Mammary epithelial cell (primary cell): ENCODE measurements at places on chromosomes 1 and 21.
A peak's percentile ranks its signal among the peaks of the same experiment; 100 is the strongest.

GRCh38 chr21:14879458-14879857 is 185.3 kb downstream of the NRIP1 start:
- DNase-seq: no peak

DNA sequence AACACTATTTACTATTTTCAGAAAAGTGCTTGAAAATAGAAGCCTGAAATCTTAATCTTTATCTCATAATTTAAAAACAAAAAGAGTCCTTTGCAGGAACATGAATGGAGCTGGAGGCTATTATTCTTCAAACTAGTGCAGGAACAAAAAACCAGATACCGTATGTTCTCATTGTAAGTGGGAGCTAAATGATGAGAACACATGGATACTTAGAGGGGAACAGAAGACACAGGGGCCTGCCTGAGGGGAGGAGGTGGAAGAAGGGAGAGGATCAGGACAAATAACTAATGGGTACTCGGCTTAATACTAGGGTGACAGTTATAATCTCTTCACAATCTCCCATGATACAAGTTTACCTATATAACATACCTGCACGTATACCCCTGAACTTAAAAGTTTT is 176.3 kb downstream of the SDCCAG8 start:
- no peak for DNase-seq

DNA sequence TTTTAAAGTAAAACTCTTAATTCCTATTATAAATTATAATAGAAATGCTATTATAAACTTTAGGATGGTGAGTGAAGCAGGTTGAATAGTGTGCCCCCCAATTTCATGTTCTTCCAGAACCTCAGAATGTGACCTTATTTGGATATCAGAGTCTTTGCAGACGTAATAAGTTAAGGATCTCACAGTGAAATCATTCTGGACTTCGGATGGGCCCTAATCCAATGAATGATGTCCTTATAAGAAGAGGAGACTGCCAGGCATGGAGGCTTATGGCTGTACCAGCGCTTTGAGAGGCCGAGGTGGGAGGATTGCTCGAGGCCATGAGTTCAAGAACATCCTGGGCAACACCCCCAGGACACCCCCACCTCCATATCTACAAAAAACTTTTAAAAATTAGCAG is 9.4 kb upstream of the MT1HL1 start:
- no peak for DNase-seq

DNA sequence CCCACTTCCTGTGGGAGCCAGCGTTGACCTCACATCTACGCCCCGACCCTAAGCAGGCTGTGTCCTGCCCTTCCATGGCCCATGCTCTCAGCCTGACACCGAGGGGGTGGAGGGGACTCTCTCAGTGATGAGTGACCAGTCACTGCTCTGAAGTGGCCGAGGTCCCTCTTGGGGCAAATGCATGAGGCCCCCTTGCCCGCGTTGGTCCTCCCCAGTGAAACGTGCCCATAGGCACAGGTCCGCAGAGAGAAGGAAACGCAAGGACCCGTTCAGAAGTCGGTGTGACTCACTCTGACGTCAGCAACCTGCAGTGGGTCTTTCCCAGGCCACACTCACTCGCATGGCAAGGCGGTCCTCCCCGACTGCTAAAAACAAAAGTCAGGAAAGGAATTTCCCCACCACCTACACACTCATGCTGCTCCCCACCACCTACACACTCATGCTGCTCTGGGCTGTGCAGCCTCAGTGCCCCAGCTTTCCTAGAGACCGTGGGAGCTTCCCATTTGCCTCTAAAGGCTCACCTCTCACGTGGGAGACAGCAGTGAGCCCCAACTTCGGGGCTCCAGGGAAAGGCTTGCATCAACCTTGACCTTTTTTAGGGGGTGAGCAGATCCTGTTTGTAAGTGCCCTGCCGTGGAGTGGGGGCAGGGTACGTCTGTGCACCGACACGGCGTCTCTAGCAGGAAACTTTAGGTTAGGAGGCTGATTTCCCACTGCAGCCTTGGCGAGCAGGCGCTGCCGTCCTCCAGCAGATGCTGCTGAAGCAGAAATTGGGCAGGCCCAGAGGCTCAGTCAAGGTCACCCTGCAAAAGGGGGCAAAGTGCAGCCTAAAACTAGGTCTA is 11.4 kb downstream of the UBASH3A start:
- DNase-seq: peak; percentile 93

DNA sequence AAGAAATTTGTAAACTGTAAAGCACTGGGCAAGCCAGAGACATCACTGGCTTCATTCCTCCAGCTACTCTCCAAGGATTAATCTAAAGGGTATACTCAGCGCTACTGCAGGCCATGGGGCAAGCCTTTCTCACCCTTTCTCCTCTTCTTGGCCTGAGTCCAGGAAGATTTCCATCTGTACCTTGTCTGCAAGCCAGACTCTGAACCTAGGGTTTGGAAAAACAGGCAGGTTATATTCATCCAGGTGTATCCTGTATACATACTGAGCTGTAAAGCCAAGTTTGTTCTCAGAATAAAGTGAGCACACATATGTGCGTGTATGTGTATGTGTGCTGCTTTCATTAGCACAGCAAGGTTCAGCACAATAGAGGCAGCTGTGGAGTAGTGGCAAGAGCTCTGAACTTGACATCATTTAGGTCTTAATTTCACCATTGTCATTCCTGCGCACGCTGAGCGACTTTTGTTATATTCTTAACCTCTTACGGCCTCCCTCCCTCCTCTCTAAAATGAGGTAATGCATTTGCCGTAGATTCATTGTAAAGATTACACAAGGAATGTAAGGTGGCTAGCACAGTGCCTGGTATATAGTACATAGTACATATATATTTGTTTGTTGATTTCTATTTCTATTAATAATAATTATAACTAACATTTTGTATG is 128.1 kb upstream of the JUN start:
- no peak for DNase-seq

DNA sequence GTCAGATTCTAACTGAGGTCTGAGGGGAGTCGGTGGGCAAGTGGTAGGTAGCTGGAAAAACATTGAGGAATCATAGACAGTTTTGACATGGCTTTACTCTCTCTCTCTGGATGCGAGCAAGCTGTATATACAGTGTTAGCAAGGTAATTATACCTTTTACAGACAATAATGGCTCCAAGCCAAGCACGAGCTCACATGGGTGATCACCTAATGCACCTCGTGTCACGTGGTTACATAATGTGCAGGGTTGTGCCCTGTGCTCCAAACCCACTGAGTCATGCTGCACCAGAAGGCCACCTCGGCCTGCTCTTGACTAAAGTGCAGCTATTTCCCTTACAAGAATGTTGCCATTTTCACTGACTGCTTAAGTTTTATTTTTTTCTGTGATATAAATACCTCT is 7.6 kb upstream of the CLCA2 start:
- peak; percentile 40 for DNase-seq

DNA sequence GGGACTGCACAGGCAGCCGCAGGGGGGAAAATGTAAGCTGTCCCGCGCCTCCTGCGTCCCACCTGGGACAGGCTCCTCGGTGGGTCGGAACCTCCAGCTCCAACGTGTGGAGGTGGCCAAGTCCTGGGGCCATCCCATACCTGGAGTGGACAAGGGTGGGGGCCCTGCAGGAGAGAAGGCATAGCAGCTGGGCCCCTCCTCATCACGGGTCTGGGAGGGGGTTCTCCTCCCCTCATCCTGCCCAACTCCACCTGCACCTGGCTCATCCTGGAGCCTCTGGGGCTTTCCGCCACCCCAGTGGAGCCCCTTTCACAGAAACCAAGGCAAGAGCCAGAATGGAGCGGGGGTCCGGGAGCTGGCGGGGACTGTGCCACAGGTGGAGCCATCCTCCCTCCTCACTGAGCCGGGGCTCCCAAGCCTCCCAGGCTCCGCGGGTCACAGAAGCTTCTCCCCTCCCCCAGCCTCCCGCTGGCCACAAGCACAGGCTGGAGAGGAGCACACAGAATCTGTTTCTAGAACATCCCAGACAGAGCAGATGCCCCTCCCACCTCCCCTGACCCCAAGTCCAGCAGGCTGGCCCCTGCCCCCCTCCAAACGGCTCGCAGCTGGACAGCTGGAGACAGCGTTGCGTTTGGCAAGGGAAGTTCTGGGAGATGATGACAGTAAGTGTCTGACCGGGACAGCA is 65.8 kb downstream of the MEGF6 start:
- no peak for DNase-seq

DNA sequence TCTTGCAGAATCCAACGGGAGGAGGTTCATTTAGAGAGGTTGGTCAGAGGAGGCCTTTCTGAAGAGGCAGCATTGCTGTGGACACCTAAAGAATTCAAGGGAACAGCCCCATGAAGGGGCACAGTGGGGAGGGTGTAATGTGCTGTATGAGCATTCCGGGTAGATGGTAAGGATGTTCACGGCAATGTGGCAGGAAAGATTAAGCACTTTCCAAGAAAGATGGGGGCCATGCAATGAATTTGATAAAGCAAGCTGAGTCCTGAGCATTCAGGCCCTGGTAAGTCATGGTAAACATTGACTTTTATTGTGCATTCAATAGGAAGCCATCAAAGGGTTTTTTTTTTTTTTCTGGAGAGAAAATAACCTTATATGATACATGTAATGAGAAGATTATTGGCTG is 166.6 kb downstream of the GREM2 start:
- DNase-seq: no peak

DNA sequence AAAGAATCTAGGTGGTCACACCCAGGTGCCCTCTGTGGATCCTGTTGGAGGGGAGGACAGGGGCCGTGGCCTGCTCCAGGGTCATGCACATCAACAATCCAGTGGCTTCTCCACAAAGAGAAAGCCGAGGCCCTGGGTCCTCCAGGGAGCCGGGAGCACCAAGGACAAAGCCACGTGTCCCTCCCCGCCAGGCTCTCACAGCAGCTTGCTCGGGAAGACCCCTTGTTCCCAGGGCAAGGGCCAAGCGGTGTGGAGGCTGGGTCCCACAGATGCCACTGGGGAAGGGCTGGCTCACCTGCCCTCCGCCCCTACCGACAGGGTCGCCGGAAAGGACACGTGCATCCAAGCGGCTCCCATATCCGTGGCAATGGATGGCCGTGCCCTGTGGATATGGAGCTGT is 192.9 kb upstream of the VAMP3 start:
- no peak for DNase-seq

GRCh38 chr1:161727256-161727924 is 6.0 kb downstream of the FCRLB start:
- DNase-seq: peak; percentile 30

- no peak for DNase-seq
Observed at GRCh38 chr1:158080066-158080465, 86.6 kb downstream of the KIRREL1 start.

DNA sequence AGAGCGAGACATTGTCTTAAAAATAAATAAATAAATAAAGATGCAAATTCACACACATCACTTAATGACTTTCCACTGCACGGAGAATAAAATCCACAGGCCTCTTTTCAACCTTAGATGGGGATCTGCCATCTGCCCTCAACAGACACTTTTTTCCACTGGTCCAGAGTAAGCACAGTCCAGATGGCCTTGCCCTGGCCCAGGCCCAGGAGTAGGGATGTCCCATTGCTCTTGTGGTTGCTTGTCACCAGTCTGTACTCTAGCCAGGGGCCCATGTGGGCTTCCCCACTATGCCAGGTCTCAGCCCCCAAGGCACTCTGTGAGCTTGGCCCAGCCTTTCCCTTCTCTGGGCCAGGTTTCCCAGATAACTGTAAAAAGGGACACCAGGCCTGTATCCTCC is 17.4 kb downstream of the PLOD1 start:
- DNase-seq: no peak

DNA sequence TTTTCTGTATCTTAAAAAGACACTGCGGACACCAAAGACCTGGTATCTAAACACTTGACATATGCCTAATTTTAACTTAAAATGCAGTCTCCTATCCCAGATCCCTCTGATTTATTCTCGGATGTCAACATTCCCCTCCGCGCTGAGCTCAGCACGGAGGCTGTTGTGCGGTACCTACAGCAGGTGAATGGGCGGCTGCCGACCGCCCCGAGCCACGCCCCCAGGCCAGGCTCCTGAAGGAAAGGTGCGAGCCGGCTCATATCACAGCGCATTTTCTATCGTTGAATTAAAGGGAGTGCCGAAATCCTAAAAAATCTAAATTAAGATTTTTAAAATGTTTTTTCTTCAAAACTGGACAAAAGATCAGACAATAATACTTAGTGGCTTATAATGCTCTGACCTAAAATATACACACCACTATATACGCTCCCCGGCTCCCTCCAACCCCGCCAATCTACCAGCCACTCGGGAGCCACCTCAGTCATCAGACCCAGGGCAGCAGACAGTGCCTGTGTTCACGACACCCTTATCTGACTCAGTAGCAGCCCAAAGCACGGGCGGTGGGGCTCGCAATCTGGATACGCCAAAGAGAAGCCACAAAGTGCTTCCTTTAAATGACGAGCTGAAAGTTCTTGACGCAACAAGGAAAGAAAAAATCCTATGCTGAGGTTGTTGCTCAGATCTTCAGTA is 4.1 kb downstream of the WRAP73 start:
- no peak for DNase-seq

- DNase-seq: no peak
Observed at GRCh38 chr1:204194080-204194479, 2.2 kb downstream of the KISS1 start.

DNA sequence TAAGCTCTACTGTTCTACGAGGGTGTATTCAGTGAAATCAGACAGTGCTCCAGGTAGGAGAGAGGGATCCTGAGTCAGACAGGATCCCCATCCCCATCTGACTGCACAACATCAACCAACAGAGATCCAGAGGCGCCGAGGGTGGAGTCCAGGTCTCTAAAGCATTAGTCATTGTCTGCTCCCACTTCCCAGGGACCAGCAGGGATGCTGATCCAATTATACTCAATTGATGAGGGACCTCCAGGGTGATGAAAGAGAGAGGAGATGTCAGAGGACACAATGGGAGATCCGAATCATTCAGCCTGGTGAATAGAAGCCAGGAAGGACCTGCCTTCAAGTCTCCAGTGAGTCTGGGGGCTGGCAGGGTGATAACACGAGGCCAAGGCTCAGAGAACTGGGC is 39.5 kb upstream of the STMN1 start:
- DNase-seq: no peak

- DNase-seq: peak; percentile 89
Observed at GRCh38 chr1:219088778-219089557, 84.7 kb upstream of the LYPLAL1 start.

- DNase-seq: no peak
Observed at GRCh38 chr1:18118078-18118477, 10.5 kb downstream of the IGSF21 start.

DNA sequence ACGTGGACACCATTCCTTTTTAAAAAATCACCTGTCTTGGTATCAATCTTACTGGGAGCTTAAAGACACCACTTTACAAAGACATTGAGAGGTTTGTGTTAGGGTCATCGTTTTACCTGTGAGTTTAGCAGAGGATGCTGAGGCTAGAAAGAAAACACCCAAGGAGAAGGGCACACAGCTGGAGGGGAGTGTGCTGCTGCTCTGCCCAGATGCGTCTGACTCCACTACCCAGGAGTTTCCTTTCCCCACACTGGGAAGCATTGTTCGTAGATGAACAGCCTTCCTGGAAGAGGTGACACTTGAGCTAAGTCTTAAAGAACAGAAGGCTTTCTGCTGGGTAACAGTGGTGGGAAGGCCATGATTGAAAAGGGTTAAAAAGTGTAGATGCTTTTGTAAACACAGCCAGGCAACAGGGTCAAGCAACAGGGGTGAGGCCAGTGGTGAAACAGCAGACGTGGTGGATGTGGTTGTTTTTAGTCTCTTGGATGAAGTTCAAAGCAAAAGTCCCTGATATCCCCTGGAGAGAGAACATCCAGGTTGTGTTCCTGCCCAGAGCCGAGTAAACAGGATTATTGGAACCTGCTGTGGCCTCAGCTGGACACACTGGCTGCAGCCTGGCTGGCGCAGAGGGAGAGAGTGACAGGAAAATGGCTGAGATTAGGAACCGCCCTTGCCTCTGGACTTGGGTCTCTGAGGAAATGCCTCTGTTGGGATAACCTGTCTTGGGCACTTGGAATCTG is 198.6 kb upstream of the JUN start:
- no peak for DNase-seq

GRCh38 chr1:235366286-235366685 is 941 bp upstream of the TBCE start:
- peak; percentile 26 for DNase-seq
